ENCODE measurements at places on chromosomes 1 and 21. TPM values are rescaled to one million over a fixed set of nuclear protein-coding genes. Genes with fewer than 3 reads are reported as not detected.

Gene EPHA2
- polyA plus RNA-seq: 15.8 TPM

Gene TNFRSF18
- polyA plus RNA-seq: 0.37 TPM

Gene SLC16A1
- polyA plus RNA-seq: 73.3 TPM

DNA sequence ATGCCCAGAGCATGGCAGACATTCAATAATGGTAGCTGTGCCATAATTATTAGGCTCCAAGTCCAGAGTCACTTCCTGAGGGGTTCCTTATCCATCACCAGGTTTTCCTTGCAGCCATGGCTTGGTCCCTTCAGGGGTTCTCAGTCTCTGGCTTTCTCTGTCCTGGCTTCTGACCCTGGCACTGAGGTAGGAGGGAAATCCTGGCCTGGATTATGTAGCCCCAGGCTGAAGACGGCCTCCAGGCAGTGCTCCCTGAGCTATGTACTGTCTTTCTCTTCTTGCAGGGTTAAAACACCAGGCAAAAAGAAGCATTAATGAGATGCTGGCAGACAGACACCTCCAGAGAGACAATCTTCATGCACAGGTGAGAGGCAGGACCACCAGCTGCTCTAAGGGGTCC lies 9.5 kb upstream of the PADI3 start:
- DNase-seq: peak; percentile 66

DNA sequence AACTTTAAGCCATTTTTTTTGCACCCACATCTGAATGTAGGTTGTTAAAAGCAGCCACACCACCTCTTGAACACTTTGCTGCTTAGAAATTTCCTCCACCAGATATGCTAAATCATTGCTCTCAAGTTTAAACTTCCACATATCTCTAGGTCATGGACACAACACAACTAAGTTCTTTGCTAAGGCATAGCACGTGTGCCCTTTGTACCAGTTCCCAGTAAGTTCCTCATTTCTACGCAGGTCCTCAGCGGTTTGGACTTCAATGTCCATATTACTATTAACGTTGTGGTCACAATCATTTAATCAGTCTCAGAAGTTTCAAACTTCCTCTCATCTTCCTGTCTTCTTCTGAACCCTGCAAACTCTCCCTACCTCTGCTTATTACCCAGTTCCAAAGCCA lies 661.6 kb upstream of the PKN2 start:
- DNase-seq: no peak

GRCh38 chr1:209196140-209196539 lies 387.4 kb upstream of the CAMK1G start:
- no peak for DNase-seq

Data from left renal pelvis (tissue), 4 donors.